ENCODE measurements at places on chromosomes 1 and 21. TPM values are rescaled to one million over a fixed set of nuclear protein-coding genes. Genes with fewer than 3 reads are reported as not detected.
A peak's percentile ranks its signal among the peaks of the same experiment; 100 is the strongest.

The ZBTB8B gene
- 0.03 TPM for total RNA-seq

The SLC44A3 gene
- total RNA-seq, result 7.2 TPM

GRCh38 chr1:44067266-44068250 is 36.3 kb upstream of the SLC6A9 start:
- no peaks in the 10 kb centered on the region for H3K36me3 ChIP-seq
- H3K4me3 ChIP-seq, result no peak overlapping the region
- no peaks in the 10 kb centered on the region for H3K4me1 ChIP-seq
- no peak for DNase-seq
- no peaks in the 10 kb centered on the region for H3K27me3 ChIP-seq

- no peak for DNase-seq
- H3K4me1 ChIP-seq, result no peaks in the 10 kb centered on the region
Observed at GRCh38 chr1:208787219-208787618, 543.0 kb upstream of the PLXNA2 start.

GRCh38 chr1:245611251-245611650 is 456.5 kb downstream of the KIF26B start:
- no peaks in the 10 kb centered on the region for H3K27me3 ChIP-seq
- no peaks in the 10 kb centered on the region for H3K36me3 ChIP-seq
- no peak overlapping the region for H3K27ac ChIP-seq
- DNase-seq, result no peak
- H3K4me1 ChIP-seq, result no peaks in the 10 kb centered on the region

GRCh38 chr1:6126028-6126427 is 54.1 kb downstream of the CHD5 start:
- H3K4me3 ChIP-seq, result no peak overlapping the region
- no peaks in the 10 kb centered on the region for H3K36me3 ChIP-seq
- DNase-seq, result peak; percentile 40

DNA sequence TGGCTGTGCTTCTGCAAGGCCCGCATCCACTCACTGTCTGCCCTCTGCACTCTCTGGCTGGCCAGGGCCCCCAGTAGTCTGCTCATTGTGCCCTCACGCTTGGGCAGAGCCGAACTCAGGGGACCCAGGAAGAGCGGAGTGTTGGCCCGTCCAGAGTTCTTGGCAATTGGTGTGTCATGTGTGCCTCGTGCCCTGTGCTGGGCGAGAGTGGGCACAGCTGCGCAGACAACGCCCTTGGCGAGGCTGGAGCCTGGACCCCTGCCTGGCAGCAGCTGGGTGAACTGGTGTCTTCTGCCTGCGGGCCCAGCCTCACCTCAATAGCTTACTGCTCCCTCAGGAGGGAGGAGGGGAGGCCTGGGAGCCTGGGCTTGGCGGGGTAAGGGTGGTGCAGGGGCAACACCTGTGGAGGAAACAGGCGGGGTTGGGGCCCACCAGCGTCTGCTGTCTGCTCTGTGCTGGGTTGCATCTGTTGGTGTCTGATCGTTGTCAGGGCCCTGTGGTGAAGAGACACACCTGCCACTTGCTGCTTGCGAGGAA is 2.1 kb downstream of the GUK1 start:
- H3K27me3 ChIP-seq, result no peaks in the 10 kb centered on the region
- no peak for DNase-seq
- H3K27ac ChIP-seq, result no peak overlapping the region
- H3K4me3 ChIP-seq, result no peak overlapping the region
- no peaks in the 10 kb centered on the region for H3K4me1 ChIP-seq
- H3K36me3 ChIP-seq, result peaks cover 2% of the 10 kb centered on the region

Data from aorta (tissue), 5 donors.